NCI-H2081 treated with DMSO at 0.1 percent for 48 hours (cell line): ENCODE measurements at places on chromosomes 6 and 20.

DNA sequence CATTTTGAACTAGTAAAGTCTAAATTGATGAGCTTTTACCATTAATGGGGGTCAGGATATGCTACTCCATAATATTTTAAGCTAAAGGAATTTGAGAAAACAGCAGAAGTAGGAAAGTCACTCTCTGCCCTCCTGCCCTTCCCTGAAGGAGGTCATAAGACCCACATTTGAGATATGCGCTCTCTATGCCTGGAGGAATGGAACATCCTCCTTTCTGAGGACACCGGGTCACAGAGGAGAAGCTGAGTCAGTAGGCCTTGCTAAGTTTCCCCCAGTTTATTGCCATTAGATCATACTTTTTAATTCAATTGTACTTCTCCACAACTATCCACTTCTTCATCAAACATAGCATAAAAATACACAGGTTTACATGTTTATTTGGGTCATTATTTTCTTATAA, 40.3 kb downstream of the AKAP7 start:
- DNase-seq = no peak

DNA sequence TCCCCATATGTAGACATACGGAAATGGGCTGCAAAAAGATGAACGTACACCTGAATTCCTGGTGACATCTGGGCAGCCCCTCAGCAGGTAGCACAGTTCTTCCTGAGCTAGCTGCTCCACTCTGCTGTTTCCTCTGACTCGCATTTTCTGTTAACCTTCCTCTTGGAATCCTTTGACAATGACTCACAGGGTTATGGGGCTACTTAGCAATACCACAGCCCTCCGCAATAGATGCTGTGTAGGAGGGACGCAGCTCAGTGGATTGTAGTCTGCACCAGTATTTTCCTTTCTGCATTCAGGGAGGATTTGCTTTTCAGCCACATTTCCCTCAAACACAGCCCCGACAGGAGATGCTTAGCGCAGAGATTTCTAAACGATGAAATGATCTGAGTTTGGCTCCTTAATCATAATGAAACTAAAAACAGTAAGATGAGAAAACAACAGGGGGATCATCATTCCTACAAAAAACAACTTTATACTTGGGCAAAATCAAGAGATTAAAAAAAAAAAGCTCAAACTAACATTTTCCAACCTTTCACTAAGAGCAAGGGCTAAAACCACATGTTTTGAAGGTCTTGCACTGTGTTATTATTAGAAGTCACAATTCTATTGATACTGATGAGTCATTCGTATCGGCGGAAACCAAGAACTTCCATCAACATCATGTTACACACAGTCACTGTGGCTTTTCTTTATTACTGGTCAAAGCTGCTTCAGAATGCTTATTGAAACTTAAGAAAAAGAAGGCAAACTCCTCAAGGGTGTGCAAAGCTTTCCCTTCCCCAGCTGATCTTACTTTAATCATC, 12.2 kb downstream of the BACH2 start:
- no peak for DNase-seq

DNA sequence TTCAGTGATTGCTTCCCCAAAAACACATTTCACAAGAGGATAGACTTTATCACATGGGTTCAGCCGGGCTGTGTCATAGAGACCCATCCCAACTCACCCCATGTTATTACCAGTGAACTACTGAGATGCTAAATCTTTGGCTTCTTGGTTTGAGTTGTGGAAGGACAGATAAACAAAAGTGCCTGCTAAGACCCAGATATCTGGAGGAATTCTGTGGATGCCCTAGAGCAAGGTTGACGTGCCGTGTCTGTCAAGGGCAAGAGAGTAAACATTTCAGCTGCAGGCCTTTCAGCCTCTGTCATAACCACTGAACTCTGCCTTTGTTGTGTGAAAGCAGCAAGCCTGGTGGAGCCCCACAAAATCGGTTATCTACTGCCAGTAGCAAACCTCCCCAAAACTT, 11.2 kb upstream of the THBD start:
- no peak for DNase-seq

- DNase-seq = no peak
These were observed 58.5 kb downstream of the AHI1 start for GRCh38 chr6:135438907-135439535.

- DNase-seq = no peak
These were observed 12.6 kb upstream of the FAM209A start for GRCh38 chr20:56511926-56512325.

GRCh38 chr20:36709126-36709525, 36.8 kb downstream of the NDRG3 start:
- DNase-seq = no peak

- no peak for DNase-seq
These were observed 100.8 kb upstream of the CITED2 start for GRCh38 chr6:139475241-139475640.

DNA sequence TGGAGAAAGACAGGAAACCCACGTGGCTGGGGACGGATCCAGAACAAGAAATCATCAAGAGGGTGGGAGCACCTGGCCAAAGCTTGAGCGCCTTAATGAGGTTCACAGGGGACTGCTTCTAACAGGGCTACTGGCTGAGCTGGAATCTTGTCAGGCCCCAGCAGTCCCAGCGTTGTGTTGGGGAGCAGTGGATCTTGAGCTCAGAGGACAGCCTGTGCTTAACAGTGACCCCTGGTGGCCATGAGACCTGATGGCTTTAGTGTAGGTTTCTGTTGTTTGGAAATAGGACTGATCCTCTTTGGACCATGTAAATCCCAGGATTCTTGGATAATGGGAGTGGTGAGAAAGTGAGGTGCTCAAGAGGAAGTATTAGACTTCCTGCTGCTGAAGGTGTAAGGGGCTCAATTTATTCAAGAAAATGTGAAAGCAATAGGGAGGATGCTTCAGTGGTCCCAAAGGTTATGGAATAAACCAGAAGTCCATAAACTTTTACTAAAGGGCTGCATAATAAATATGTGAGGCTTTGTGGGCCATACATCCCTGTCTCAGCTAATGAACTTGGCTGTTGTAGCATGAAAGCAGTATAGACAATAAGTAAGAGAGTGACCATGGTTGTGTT, 216.2 kb downstream of the NFATC2 start:
- DNase-seq = no peak

DNA sequence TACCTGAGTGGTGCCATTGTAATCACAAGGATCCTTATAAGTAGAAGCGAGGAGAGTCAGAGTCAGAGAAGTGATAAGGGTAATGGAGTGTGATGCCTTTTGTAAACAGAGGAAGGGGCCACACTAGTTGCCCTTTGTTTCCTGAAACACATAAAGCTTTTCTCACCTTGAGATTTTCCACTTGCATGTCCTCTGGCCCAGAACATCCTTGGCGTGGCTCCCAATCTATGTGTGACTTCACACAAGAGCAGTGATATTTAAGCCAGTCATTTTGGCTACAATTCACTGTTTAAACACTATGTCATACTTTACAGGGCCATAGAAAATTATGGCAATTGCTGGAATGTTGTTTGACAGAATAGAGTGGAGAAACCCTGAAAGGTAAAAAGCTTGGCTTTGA, 121.2 kb upstream of the BTN3A2 start:
- no peak for DNase-seq

- no peak for DNase-seq
These were observed 42.3 kb upstream of the TMEM181 start for GRCh38 chr6:158517581-158517980.

DNA sequence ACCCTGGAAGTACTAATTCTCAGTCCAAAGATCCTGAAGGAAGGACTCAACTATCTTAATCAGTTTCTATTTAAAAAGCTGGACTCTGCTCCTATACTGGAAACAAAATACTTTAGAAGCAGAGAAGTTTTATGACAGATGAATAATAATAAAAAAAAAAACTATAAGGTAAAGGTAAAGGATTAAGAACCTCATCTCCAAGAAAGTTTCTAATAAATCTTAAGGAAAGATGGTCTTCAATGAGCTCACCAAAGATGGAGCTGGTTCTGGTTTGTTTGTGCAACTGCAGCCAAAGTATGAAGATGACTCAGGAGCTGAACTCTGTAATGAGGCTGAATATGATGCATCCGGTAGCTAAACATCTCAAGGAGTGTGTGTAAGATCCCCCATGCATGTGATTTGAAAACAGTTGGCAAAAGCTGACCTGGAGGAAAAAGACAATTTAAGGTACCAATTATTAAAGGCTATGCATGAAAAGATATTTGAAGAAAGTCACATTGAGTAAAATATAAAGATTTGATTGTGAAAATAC, 25.2 kb downstream of the MED23 start:
- no peak for DNase-seq

- DNase-seq = no peak
These were observed 99.8 kb downstream of the SNX5 start for GRCh38 chr20:17868700-17869231.

GRCh38 chr20:61332016-61332975, 80.2 kb downstream of the CDH4 start:
- DNase-seq = no peak

GRCh38 chr6:151101816-151102694, 137.7 kb upstream of the AKAP12 start:
- no peak for DNase-seq

DNA sequence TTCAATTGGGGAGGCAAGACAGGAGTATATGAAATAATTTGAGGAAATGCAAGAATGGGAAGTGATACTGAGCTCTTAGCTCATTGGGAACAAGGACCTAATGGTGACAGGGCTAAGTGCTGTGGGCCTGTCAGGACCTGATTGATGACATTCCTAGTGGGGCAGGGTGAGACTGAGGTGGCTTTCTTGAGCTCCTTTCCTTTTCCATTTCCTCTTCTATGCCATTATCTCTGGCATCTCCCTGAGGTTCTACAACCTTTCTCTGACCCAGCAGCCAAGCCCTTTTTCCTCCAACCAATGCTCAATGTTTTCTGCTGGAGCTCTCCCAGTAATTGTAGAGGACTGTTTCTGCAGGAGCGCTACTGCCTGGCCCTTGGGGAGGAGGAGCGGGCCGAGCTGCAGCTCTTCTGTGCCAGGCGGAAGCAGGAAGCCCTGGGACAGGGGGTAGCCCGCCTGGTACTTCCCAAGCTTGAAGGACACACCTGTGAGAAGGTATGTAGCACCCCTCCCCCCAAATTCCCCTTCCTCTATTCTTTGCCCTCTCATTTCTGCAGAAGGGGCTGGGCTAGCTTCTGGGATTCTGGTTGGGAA, 2.8 kb upstream of the TOMM6 start:
- no peak for DNase-seq

GRCh38 chr6:45416700-45417099, 39.0 kb upstream of the SUPT3H start:
- DNase-seq = no peak

- DNase-seq = no peak
These were observed 60.6 kb downstream of the SEL1L2 start for GRCh38 chr20:13929836-13930235.

- no peak for DNase-seq
These were observed 1.8 kb upstream of the TGM3 start for GRCh38 chr20:2293971-2294370.

DNA sequence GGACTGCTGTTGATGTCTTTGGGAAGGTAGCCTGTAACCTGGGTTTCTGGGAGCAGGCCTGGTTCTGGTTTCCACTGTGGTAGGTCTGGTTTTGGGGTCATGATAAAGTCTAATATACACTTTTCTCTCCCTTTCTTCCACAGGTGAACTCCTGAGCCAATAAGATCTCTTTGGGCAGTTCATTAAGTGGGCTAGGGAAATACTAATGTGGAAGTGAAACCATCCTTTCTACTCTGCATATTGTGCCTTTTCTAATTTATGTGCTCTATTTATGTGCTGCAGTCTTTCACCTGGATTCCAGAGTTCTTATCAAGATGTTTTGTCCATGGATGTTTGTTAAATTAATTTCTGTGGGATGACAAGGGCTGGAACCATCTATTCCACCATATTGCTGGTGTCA, 165.7 kb upstream of the PTPRK start:
- no peak for DNase-seq

GRCh38 chr20:34180460-34181120, 60.6 kb upstream of the ASIP start:
- DNase-seq = no peak

GRCh38 chr20:10842116-10842515, 168.3 kb upstream of the JAG1 start:
- no peak for DNase-seq

GRCh38 chr20:38143238-38143645, 21.8 kb downstream of the TGM2 start:
- DNase-seq = no peak

- DNase-seq = no peak
These were observed 1.6 kb downstream of the TRIM27 start for GRCh38 chr6:28922004-28922820.
